NCI-H2081 (cell line): ENCODE measurements at places on chromosomes 12 and 14.

GRCh38 chr14:103560691-103561090, 1.8 kb downstream of the BAG5 start:
- DNase-seq = no peak

DNA sequence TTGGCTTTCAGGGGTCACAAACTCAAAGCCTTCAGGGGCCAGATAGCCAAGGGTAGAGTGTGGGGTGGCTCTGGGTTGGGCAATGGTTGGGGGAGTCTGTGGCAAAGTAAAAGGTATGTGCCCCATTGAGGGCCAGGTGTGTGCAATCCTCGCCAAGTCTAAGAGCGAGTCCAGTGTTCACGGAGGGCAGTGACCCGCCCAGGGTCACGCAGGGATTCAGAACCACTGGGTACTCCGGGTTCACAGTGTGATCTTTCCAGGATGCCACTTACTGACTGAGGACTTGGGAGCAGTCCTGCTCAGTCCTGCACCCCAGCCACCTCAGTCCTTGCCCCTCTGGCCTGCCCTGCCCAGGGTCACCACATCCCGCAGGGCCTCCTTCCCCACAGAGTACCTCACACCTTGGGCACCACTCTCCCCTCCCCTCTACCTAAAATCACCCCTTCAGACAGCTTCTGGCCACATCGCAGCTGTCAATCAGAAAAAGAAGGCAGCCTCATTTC, 15.7 kb downstream of the ZDHHC22 start:
- DNase-seq = no peak

DNA sequence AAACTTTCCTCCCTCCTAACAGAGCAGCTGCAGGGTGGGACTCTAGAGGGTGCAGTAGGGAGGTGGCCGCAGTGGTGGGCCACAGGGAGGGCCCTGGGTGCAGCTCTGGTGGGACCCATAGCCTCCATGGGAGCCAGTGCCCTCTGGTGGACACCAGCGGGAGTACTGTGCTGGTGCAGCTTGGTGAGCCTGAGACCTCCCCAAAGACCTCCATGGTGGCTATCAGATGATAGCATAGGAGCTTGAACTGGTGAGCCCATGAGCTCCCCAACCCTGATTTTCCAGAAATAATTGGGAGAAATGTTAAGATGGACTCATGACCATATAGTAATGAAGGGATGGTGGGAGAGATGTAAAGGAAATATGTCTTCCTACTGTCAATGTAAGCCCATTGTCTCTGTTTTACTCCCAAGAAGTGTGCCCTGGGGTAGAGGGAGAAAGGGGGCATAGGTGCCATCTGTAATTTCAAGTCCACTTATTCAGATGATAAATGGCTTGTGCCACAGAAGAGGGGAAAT, 98.7 kb downstream of the GAS2L3 start:
- DNase-seq = no peak

- DNase-seq = no peak
These were observed 68.3 kb downstream of the RERG start for GRCh38 chr12:15152868-15153267.

- no peak for DNase-seq
These were observed 114.4 kb upstream of the TMEM233 start for GRCh38 chr12:119479121-119479561.

DNA sequence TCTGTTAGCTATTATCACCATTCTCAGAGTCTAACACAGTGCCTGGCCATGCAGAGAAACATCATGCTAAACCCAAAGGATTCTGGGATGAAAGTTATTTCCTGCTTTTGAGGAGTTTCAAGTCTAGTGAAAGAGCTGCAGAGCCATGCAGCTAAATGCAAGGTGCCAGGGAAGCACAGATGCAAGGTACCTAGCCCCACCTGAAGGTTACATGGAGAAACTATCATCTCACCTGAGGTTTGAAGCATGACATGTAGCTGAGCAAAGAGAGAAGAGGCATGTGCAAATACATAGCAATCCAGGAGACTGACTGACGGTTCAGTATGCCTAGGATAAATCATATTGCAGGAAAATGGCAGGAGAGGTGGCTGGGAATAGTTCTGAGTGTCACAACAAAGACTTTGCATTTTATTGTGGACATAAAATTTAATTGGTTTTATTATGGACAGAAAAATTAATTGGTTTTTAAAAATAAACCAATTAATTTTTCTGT, 170.4 kb downstream of the PRKD1 start:
- DNase-seq = no peak

GRCh38 chr12:26870491-26871419, 37.8 kb upstream of the ITPR2 start:
- DNase-seq = no peak

DNA sequence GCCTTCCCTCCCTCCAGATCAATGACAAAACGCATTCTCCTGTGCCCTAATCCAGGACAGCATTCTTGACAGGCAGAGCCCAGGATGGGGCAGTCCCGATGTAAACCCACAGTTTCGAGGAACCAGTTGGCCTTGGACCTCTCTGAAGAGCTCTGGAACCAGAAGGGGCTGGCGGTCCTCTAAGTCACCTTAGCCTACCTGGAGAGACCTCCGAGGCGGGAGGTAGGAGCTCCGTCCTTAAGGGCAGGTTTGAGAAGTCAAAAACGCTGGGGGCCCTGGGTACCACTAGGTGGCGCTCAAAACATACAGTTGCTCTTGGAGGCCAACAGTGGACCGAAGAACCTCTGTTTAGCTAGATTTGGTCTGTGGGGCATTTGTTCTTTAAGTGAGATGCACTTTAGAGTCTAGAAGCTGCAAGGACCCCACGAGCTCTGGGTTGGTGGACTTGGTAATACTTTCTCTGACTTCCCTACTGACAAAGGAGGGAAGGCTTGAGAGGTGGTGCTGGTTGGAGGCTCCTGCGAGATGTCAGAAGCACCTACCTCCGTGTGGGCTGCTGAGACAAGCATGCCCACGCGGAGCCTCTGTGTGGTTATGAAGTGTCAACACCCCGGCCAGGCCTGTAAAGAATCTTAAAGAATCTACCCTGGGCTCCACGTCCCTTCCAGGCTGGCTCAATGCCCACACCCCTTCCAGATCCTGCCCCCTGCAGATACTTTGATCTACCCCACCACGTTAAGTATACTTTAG, 74.8 kb upstream of the CHST11 start:
- DNase-seq = peak; percentile 85

DNA sequence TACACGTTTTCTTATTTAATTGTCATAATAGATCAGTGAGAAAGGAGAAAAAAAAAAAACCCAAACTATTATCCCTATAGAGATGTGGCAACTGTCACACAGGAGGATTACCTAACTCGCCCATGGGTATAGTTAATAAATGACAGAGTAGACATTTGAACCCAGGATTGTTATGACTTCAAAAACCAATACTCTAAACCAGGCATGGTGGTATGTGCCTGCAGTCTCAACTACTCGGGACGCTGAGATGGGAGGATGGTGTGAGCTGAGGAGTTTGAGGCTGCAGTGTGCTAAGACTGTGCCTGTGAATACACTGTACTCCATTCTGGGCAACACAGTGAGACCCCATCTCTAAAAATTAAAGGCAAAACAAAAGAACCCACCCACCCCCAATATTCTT, 114.5 kb downstream of the DENND5B start:
- DNase-seq = no peak

DNA sequence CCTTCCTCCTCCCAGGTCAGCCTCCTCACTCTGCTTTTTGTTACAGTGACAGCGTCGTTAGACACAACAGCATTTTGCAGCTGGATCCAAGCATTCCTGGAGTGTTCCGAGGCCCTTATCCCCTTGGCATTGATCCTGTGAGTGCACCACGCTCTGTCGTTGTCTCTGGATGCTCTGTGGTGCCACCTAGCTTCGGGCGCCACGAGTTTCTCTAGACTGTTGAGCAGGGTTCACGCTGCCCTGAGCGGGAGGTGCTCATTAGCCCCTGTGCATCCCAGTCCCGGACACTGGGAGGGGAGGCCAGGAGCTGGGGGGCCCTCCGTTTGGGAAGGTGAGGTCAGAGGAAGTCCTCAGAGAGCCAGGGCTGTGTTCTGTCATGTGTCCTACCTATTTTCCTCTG, 17.3 kb upstream of the DNAH10 start:
- no peak for DNase-seq

- DNase-seq = no peak
These were observed 380.8 kb upstream of the RGS6 start for GRCh38 chr14:71551291-71551950.

- DNase-seq = no peak
These were observed 38.9 kb upstream of the PSEN1 start for GRCh38 chr14:73097421-73097820.

DNA sequence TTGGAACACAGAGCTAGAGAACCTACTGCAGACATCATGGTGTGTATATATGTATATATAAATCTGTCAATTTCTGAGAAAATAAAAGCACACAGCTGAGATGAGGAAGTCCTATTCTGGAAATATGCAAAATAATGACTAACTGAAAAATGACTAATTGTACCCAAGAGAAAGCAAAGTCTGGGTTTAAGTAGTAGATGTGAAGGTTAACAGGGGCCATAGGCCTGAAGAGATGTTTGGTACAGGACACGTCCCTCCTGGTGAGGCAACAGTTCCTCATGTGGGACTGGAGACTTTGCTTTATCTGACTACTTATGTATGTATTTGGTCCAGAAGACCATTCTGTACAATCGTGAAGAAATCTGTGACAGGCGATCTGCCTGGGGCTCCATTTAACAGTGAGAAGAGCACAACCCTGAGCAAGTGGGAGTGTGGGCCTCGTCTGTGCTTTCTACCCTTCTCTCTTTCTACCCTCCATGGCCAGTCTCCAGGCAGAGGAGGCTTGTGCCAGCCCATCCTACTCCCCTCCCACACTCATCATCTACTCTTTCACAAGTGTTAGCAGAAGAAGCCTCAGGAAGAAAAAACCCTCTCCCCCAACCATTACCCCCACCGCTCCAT, 67.5 kb downstream of the SLC41A2 start:
- DNase-seq = no peak

DNA sequence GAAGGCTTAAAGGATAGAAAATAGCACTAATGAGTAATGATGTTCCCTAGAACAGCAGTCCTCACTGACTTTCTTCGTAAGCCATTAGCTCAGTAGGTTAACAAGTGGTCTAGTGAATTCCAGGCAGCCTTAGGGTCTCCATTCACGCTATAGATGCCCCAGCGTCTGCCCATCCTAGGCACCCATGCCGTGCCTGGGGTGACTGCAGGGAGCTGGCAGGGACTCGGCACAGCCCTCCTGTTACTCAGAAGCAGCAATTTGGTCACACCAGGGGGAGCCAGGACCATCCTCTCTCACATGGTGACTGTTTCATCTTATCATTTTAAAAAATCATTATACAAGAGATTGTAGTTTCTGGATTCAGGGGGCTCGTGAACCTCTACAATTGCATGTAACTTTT, 66.0 kb upstream of the TRAF3 start:
- DNase-seq = no peak

DNA sequence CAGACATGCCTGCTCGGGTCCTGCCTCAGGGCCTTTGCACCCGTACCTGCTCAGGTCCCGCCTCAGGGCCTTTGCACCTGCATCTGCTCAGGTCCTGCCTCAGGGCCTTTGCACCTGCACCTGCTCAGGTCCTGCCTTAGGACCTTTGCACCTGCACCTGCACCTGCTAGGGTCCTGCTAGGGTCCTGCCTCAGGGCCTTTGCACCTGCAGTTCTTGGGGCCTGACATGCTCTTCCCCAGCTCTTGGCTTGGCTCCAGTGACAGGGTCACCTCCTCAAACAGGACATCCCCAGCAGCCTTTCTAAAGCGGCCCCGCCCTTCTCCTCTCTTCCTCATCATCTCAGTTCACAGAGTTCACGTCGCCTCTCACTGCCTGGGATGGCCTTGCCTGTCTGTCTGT, 54.9 kb upstream of the NCOR2 start:
- no peak for DNase-seq

- DNase-seq = no peak
These were observed 15.5 kb downstream of the GPR68 start for GRCh38 chr14:91229005-91229382.

DNA sequence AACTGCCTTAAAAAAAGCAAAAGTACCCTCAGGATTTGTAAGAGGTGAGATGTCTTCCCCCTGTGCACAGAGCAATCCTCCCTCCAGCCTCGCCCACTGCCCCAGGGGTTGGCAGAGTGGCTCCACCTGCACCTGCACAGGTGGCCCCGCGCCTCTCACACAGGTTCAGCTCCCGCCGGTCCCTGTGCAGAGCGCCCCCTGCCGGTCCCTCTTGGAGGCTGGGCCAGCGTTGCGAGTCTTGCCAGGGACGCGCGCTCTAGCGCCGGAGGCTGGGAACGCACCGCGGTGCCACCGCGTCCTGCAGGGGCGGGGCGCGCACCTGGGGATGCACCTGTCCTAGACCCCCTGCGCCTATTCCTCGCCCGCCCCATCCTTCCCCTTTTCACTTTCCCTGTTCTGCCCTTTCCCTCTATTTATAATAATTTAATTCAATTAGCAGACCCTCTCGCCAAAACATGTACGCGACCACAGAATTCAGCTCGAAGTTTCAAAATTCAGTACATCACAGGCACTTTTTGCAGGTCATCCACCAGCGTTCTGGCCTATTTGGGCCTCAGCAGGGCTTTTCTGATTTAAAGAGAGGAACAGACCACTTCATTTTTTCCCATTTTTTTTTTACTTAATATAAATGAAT, 618.6 kb downstream of the AACS start:
- no peak for DNase-seq
